ENCODE measurements at places on chromosomes 1 and 21.

DNA sequence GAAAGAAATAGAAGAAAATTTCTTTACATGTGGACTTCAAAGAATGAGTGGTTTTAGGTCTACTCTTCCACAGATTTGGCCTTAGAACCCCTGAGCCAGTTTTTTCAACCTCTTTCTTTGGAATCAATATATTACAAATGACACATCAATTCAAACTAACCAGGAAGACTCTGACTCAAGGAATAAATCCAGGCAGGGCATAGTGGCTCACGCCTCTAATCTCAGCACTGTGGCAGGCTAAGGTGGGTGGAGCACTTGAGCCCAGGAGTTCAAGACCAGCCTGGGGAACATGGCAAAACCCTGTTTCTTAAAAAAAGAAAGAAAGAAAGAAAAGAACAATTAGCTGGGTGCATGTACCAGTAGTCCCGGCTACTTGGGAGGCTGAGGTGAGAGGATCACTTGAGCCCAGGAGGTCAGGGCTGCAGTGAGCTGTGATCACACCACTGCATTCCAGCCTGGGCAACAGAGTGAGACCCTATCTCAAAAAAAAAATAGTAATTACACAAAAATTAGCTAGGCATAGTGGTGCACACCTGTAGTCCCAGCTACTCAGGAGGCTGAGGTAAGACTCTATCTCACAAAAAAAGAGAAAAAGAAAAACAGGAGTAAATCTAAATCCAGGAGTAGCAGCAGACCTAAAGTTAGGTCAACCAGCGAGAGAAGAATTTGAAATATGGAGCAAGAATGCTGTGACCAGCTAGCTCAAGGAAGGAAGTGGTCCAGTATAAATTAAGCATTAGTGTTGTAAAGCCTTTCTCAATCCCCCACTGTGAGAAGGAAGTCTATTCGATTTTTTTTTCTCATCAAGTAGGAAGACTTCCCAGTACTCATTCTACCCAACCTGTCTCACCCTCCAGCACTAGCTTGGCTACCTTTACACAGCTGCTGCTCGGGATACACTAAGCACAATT, 1.9 kb downstream of the SORT1 start:
- no peak for DNase-seq

DNA sequence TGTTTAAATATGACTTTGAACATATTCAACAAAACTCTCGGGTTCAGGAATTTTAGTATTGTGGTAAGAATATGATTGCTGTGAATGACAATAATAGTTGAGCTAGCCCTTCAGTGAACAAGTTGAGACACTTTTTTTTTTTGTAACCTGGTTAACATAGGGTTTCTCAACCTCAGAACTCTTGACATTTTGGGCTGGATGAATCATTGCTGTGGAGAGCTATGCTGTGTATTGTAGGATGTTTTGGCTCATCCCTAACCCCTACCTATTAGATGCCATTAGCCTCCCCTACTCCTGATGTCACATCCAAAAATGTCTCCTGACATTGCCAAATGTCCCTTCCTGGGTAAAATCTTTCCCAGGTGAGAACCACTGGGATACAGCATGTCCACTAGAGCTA, 113.7 kb downstream of the RUNX1 start:
- no peak for DNase-seq

DNA sequence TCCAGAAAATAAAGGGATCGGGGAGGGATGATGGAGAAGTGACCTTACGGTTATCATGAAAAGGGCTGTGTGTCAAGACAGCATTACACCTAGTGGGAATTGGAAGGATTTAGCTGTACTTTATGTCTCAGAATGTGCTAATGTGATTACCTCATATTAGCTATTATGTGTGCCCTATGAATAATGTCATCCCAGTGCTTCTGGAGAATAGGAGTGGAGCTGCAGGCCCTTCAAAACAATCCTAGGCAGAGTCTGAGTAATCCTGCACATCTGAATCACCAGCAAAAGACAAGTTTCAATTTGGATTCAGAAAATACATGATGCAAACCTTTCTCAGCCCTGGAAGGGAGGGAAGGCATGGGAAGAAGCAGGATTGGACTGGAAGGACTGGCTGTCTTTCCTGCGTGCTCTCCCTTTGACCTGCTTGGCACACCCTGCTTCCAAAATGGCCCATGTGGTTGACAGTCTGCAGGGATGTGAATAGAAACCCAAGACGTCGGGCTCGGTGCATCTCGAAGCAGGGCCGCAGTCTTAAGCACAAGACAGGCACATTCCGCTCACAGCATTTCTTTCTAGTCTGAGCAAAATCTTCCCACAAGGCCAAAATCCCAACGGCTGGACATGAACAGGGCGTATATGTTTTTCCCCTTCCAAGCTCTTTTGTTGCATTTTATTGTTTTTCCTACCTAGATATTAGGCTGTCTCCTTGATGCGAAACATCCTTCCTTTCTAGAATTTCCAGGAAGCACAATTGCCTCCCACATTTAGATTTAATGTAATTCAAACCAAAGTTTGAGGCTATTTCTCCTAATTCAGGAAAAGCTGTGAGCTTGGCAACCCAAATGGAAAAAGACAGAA, 54.3 kb upstream of the TARBP1 start:
- no peak for DNase-seq

DNA sequence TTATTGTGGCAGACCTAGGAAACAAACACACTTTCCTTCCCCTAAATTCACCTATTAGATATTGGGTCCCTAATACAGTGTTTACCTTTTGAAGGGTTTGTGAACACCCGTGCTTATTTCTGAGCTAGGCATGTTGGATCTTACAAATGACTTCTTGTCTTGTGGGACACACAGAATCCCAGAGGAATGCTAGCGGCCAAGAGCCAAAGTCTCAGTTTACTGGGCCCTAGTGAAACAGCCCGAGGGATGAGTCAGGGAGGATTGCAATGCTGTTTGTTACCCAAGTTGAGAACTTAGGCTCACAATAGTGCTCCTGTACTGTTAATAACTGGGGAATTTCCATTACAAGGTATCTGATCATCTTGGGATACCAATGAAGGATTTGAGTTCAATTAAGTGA, 100.1 kb upstream of the AKT3 start:
- DNase-seq: no peak

DNA sequence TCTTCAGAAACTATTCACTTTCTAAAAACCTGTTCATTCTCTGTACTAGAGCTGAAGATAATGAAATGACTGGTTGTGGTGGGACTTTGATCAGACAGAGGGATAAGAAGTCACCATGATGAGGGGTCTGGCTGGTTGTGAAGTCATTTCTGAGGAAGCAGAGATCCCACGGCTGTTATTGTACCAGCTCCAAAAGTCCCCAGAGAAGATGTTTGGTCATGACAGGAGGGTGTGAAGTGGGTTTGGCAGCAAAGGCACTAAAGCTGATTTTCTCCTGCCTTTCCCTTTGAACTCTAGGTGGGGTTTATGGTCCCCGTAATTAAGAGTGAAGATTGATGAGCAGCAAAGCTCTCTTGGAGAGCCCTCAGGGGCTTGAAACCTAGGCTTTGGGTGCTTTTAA, 103.1 kb upstream of the CACHD1 start:
- no peak for DNase-seq

DNA sequence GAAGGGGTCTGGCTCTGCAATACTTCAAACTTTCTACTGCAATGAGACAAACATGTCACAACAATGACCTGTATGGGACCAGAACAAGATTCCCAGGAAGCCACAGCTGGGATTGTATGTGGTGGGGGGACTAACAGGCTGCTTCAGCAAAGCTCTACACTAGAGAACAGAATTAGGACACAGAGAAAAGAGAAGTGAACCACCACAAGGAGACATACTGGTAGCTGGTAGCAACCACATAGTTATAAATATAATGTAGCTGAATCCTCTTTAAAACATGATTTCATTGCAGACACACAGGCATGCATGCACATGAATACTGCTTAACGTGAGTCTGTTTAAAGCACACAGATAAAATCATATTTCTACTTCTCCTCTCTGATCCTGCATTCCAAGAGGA, 3.5 kb upstream of the ILDR2 start:
- DNase-seq: no peak

DNA sequence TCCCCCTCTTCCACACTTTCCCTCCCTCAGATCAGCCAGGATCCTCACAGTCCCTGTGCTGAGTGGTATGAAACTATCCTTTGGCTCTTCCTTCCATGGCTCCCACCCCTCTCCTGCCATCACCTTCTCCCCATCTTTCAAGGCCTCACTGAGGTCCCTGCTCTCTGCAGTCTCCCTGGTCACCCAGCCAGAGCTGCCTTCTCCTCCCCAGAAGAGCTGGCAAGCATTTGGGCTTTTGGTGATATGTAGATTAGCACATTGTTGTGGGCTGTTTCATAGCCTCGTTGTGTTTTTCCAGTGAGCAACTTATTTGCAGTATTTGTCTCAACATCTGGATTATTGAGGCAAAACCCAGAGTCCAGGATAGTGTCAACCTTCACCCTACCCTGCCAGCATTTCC, 2.2 kb downstream of the CSF1 start:
- no peak for DNase-seq

DNA sequence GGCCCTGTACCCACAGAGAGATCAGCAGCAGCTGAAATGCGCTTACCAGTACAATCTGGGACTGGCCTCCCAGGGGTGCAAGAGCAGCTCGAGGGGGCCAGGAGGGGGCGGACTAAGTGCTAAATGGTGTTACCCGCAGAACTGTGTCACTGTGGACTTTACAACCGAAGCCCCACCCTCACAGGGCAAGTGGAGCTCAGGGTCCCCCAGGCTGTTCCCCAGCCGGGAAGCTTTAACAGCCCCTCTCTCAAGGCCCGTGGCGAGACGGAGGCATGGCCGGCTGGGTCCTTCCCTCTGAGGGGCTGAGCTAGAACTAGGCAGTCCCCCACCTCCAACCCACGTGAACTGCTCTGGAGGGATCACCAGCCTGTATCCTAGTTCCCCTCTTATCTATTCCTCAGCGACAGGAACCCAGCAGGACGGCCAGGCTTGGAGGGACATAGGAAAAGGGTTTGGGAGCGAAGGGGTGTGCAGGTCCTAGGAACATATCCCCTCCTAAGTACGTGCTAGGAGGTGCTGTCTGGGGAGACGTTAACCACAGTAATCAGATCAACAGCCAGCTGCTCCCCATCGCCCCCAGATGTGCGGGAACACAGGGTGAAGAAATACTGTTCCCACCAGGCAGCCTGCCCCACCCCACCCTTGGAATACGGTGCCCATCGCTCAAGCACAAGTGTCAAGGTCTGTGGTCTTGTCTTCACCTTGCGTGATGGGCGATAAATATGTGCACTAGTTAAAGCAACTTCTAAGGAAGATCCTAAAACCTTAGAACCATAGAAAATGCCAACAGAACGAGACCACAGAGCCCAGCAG, 24.4 kb downstream of the ZBTB17 start:
- DNase-seq: no peak

GRCh38 chr1:7103361-7103782, 318.1 kb downstream of the CAMTA1 start:
- no peak for DNase-seq

DNA sequence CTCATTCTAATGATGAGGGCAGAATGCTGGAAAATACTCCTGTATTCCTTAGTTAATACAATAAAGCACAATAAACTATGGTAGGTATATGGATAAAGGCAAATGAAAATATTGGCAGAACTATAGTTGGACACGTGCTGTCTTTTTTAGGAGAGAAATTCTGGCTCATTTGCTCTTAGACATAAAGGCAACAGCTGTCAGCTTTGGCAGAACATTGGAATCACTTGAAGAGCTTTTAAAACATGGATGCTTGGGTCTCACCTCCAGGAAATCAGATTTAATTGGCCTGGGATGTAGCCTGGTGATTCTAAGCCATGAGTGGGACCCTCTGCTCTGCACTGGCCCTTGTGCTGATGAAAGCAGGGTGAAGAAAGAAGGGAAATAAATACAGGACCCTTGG, 9.9 kb downstream of the CRP start:
- no peak for DNase-seq

- DNase-seq: no peak
Measured at GRCh38 chr1:111192074-111192473, 8.4 kb downstream of the DENND2D start.

- DNase-seq: no peak
Measured at GRCh38 chr1:110050602-110051261, 16.3 kb downstream of the STRIP1 start.

DNA sequence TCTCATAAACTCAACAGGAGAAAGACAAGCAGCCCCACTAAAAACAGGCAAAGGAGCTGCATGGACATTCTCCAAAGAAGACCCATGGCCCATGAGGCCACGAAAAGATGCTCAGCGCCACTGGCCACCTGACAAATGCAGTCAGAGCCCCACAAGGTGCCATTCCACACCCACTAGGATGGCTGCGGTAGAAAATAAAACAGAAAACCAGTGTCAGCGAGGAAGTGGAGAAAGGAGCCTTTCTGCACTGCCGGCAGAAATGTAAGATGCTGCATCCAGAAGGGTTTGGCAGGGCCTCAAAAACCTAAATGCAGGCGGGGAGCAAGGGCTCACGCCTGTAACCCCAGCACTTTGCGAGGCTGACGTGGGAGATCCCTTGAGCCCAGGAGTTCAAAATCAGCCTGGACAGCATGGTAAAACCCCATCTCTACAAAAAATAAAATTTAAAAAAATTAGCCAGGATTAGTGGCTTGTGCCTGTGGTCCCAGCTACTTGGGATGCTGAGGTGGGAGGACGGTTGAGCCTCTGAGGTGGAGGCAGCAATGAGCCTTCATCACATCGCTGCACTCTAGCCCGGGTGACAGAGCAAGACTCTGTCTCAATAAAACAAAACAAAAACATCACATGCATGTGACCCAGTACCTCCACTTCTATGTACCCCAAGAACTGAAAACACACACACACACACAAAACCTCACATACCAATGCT, 4.2 kb downstream of the WNT9A start:
- no peak for DNase-seq

DNA sequence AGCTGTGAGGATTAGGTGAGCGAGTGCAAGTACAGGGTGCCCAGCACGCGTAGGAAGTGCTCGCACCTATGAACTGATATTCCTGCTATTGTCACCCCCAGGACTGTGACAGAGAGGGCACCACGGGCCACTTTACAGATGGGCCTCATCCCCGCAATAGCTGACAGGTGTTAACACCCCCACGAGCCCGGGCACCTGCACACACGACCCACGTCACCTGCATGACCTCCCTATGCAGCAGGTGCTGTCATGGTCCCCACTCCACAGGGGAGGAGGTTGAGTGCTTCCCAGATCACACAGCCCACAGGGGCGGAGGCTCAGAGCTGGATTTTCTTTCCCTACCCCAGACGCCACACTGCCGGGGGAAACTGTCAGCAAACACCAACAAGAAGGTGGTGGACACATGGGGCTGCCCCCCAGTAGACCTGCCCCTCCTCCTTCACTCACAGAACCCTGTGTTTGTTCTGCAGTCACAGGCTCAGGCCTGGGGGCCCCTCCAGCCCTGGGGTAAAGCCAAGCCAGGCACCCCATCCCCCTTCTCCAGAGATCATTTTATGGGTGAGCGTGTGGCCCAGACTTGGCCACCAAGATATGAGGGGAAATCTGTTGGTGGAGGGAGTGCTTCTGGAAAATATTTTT, 465.5 kb downstream of the MATN1 start:
- DNase-seq: no peak

DNA sequence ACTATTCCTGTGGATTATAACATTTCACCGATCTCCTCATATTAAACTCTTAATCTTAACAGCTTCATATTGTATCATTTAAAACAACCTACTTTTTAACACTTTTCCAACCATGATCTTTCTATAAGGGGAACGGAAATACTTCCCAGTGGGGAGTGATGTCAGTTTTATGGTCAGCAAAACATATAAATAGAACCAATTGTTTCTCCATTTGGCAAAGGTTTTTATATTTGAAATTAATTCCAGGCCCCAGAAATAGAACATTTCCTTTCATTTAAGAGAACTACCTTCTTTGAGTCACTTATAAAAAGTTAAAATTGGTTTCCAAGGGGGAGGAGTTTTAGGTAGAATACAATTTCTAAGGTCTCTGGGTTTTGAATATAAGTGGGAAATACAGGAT, 189.6 kb downstream of the TGFBR3 start:
- DNase-seq: no peak

All from endothelial cell (in vitro differentiated cells).